CD8-positive, alpha-beta T cell (primary cell): ENCODE measurements at places on chromosomes 7 and 10.

- no peak for DNase-seq
Measured at GRCh38 chr10:31822150-31822549, 106.5 kb downstream of the ARHGAP12 start.

GRCh38 chr7:36296284-36296683, 93.4 kb upstream of the ANLN start:
- DNase-seq: no peak

DNA sequence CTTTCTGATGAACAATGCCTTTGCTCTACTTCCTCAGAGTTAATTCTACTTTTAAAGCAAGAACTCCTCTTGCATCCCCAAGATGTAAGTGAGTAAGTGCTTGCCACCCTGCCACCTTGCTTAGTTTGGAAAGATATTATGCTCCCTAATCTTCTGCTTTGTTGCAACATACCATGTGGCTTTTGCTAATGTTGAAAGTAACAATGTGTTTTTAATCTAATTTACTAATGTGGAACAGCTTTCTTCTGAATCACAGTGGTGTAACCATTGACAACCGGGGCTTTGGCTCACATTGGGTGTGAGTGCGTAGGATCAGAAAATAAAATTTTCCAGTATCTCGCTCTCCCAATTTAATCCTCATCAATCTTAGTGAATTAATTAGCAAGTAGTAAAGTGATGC, 254.1 kb upstream of the PTER start:
- DNase-seq: no peak

DNA sequence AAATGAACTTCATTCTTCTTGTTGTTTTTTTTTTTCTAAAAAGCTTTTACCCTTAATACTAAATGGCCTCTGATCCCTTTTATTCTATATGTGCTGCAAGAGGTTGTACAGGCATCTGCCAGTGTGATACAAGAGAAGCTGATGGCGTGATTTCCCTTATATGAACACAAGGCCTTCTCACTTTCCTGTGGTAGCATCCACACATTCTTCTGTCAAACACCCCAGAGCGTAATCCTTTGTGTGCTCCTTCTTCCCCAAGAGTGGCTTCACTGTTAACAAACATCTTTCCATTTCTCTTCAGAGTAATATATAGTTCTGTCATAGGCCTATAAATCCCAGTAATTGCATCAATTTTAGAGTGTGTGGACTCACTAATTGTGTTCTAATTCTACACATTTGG, 86.3 kb upstream of the CAPZA2 start:
- no peak for DNase-seq
